ENCODE measurements at places on chromosomes 7 and 10. TPM values are rescaled to one million over a fixed set of nuclear protein-coding genes. Genes with fewer than 3 reads are reported as not detected.

Gene FAM53B
- 7.8 TPM for total RNA-seq

Gene HHEX
- total RNA-seq: 2.9 TPM

Gene PRPS1L1
- total RNA-seq: 0.09 TPM

Gene SSC4D
- 0.28 TPM for total RNA-seq

Gene ASIC3
- total RNA-seq: 0.14 TPM

Gene FOXP2
- total RNA-seq: 2.4 TPM

Gene MYH16
- total RNA-seq: not detected

Gene WIPF3
- under 0.01 TPM for total RNA-seq

Gene SPRN
- total RNA-seq: 0.43 TPM
